GM18507 (cell line): ENCODE measurements at places on chromosomes 1 and 21.

DNA sequence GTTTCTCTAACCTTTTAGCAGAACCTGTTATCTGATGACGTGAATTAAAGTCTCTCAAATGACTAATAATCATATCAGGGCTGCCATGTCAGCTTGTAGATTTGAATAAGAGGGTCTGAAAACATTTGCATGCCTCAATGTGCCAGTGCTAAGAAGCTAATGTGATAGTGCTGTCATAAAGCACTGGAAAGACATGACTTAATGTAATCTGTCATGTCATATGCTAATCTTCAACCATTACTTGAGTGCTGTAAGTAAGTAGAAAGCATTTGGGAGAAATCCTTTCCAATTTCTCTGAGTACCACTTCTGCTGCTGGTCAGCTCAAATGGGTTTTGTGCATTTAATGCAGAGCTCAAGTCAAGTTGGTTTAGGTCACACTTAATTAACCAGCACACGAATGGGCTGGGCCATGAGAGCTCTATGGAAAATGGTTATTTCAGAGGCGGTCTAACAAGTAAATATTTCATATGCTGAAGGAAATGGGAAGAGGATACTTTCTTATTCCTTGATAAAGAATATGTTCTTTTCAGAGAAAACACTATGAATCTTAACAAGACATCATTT is 609.2 kb downstream of the LMO4 start:
- no peak for DNase-seq

DNA sequence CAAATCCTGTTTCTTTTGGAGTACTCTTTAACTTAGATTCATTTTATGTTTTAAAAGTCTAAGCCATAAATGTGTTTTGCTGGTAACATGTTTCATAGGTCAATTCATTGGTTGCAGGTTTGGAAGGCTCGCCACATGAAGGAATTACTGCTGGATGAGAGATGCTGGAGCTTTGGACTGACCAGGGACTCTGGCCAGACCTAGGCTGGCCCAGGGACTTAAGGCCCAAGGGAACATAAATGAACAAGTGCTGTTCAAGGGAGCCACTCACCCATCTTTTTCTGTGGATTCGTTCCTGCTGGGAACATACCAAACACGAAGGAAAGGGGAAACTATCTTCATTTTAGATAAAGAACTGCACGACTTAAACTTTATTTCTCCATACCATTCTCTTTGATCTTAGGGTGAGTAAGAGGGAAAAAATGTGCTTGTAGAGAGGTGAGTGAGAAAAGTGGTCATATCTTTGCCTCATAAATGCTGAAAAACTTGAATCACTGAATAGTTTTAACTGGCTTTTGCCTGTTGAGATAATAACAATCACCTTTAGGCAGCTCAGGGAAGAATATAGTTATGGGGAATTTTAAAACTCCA is 15.3 kb upstream of the SHCBP1L start:
- no peak for DNase-seq

DNA sequence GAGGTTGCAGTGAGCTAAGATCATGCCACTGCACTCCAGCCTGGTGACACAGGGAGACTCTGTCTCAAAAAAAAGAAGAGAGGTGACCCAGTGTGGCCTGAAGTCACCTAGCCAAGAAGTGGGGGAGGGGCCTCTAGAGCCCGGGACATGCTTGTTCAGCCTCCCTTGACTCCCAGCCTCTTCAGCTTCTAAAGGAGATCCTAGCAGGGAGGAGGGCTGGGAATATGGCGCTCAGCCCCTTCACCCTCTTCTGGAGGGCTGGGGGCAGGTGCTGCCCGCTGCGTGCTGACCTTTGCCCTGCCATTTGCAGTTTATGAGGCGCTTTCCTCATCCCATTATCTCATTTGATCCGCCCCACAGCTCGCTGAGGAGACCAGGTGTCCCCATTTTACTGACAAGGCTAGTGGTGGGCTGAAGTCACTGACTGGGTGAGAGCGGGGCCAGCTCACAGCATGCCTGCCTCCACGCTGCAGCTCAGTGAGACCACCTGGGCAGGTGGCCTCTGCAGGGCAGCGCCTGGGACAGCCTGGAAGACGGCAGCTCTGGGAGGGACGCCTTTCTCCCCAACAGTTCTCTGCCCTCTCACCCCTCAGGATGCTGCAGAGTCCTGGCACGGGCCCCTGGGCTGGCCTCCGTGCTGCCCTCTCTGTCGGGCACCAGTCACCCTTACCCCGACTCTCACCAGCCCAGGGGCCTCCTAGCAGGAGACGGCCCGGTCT is 7.5 kb downstream of the ELF3 start:
- DNase-seq: no peak

DNA sequence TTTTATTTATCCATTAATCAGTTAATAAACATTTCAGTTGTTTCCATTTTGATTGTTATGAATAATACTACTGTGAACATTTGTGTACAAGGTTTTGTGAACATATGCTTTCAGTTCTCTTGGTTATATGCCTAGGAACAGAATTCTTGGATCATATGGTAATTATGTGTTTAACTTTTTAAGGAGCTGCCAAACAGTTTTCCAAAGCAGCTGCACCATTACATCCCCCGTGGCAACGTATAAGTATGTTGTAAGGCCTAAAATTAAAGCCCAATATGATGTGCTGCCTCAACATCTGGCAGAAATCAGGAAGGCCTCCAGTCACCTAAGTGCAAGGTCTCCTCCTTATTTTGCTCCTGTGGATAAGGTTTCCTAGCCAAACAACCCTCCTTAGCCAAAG is 235.6 kb upstream of the CACYBP start:
- DNase-seq: no peak

DNA sequence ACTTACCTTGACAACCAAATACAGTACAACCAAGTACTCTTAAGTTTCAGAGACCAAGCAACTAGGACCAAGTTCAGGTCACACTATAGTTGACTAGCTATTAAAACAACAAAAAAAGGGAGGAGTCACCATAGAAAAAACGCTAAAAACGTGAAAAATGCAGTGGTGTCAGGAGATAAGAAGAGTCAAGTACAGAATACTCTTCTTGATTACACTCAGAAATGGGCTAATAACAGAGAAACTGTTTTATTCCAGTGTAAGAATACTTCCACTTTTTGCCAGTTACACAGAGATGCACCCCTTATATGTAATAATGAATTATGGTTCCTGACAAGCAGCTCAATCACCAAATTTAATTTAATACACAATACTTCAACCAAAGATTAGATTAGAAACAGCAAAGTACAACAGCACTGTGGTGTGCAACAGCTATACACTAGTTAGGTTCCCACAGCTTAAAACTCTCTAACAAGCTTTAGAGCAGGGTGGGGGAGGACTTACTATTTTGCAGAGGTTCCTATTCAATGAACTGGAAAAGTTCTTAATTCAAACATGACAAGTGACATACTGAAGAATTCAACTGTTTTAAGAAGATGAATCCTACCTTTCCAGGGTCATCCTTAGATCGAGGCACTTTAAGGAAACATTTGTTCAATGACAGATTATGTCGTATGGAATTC is 70.4 kb downstream of the FOXJ3 start:
- no peak for DNase-seq

GRCh38 chr1:226728448-226728847 is 10.6 kb downstream of the ITPKB start:
- DNase-seq: no peak

- DNase-seq: no peak
Observed at GRCh38 chr1:234726359-234726943, 116.5 kb upstream of the IRF2BP2 start.

DNA sequence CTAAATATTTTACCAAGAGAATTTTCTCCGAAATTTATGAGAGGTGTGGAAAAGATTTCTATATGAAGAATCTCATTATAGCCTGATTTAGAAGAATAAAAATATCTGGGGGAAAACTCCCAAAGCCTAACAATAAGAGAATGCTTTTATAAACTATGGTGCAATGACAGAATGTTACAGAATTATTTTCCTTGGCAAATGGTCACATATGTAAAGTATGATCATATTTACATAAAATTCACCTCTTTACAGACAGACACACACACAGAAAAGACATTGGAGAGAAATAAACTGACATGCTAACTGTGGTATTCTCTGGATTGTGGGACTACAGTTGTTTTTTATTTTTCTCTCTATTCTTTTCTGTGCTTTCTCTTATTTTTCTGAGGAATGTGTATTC is 226.3 kb upstream of the USP24 start:
- DNase-seq: no peak

GRCh38 chr1:3923378-3924185 is 23.5 kb upstream of the C1orf174 start:
- DNase-seq: no peak

DNA sequence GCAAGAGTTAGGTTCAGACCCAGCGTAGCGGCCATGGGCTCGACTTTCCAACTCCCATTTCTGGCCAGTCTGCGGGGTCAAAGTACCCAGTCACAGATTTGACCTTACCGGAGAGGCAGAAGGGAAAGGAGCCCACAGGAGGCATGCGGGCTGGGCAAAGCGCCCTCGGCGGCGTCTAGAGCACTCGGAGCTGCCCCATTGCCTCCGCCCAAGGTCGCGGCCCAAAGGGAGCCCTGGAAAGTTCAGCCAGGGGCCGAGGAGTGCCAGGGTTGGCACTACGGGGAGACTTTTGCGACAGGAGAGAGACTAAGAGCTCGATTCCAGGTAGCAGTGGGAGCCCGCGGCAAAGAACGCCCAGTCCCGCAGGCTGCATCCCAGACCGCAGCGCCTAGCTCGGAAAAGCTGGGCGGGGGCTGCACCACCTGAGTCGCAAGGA is 896 bp downstream of the KANK4 start:
- DNase-seq: no peak

- no peak for DNase-seq
Observed at GRCh38 chr1:231549733-231550447, 21.4 kb downstream of the TSNAX start.

DNA sequence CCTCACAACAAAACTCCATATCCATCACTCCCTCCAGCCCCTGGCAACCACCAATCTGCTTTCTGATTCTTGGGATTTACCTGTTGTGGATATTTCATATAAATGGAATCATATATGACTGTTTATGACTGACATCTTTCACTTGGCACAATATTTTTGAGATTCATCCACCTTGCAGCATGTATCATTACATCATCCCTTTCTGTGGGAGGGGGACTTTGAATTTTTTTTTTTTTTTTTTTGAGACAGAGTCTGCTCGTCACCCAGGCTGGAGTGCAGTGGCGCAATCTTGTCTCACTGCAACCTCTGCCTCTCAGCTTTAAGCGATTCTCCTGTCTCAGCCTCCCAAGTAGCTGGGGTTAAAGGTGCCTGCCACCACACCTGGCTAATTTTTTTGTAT is 128.2 kb downstream of the ITSN1 start:
- no peak for DNase-seq

DNA sequence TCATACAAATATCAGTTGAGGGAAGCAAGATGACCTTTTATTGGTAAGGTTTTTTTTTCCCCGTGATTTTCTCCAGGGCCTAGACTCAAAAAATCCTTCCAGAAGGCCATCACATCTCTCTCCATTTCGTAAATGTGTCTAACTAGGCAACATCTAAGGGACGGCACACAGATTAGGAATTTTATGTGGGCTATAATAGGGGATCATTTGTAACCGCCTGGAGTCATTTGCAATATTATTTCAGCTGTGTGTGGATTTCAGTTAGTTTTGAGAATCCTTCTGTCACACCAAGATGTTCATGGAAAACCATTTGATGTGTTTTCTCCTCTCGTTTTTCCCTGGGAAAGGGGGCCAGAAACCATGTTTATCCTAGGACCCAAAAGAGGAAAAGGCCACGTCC is 63.1 kb downstream of the ATP5PO start:
- DNase-seq: no peak

- DNase-seq: no peak
Observed at GRCh38 chr1:186231861-186232436, 143.1 kb downstream of the TPR start.
